ENCODE measurements at places on chromosomes 13 and 19.
A peak's percentile ranks its signal among the peaks of the same experiment; 100 is the strongest.

DNA sequence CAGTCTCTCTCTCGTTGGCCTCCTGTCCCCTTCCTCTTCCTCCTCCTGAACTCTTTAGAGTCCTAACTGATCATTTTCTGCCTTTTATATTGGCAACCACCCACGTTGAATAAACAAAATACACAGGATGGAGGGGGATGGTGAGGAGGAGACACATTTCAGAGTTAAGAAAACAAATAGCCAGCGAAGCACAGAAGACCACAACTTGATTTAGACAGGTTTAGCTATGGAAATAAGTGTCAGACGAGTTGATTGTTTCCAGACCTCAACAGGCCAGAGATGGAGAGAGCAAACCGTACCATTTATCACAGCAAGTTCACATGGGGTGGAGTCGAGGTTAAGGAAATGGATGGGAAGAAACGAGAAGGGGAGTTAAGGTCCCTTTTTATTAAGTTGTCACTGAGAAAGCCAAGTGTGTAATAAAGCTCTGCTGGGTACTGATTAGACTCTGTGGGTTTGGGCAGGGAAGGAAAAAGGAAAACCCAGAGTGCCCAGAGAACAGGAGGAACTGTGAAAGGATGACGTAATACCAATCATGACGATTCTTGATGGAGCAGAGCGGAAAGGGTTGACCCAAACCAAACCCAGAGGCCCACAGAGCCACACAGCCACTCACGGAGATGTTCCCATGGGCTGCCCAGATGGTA lies 11.1 kb upstream of the SERP2 start:
- DNase-seq, result no peak

- DNase-seq, result no peak
These were observed 615.0 kb downstream of the FGF9 start for GRCh38 chr13:22285867-22286266.

DNA sequence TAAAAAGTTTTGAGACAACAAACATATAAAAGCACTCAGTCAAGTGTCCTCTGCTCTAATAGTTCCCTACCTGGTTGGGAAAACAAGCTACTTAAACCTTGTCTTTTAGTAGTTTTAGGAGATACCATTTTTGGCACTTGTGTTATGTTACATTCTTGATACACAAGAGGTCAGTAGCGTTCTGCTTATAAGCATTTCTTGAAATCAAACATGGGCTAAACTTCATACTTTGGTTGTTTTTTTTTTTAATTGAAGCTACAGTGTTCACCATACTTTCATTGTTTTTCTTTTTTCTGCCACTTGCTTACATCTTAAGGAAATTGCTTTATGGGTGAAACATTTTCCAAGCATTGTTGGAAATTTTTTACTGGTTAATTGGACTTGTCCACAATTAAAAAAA lies 12.9 kb downstream of the NHLRC3 start:
- DNase-seq, result no peak

DNA sequence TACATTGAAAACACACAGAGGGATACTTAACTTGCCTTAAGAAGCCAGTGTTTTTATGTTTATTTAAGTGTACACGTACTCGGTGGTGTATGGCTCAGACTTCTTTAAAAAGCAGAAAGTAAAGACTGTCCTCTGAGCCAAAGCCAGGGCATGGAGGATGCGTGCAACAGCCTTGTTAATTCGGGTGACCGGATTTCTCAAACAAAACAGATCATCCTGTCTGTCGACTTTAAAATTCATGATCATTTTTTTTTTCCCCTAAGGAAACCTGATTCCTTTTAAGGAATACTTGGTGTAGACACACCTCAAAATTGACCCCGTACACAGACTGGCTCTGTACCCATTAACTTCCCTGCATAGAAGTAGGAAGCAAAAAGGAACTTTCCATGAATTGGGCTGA lies 124.7 kb upstream of the RNF113B start:
- no peak for DNase-seq

GRCh38 chr19:13155472-13156359 lies 5.5 kb downstream of the IER2 start:
- peak; percentile 64 for DNase-seq

DNA sequence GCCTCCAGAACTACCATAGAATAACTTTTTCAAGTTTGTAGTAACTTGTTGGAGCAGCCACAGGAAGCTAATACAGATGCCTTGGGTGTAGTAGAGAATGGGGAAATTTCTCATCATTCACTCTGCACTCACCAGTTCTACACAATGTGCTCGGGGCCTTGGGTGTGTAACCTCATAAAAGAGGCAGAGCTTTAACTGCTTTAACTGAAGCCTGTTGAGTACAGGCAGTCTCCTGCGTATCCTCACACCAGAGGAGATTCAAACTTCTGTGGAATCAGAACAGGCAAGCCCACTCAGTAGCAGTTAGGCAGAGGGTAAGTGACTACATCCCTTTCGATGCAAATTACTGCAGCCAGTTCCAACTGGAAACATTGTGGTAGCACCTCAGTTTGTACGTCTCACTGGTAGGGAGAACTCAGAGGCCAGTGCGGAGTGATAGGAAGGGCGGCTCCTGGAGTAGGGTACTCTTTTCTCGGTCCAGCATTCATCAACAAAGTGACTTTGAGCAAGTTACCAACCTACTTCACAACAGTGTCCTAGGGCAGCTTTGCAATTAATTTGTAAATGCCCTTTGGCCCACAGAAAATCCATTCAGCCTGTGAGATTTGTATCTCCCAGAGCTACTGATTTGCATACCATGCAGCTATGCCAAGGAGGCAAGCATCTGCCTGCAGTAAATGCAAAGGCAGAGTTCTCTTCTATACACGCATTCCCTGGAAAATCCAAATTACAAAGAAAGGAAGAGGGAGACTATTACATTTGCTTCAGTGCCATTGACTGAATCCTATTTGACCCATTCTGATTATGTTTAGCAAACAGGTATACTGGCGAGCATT lies 904.3 kb downstream of the DIAPH3 start:
- no peak for DNase-seq

DNA sequence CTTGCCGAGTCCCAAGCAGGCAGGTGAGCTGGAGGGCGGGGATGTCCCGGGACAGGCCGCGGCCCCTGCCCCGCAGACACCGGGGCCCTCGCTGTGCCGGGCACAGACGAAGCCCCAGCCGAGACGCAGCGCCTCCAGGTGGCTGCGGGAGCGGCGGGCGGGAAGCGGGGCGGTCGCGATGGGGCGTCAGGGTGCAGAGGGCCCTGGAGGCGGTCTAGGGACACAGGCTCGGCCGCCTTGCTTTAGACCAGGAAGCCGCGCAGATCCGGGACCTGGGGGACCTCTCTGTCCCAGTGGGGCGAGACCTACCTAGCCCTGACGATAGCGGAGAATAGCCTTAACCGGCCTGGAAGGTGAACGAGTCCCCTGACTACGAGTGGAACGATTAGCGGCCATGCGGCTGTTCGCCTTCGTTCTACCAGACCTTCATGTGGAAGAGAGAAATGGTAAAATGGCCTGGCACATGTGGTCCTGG lies 4.2 kb upstream of the ZNF564 start:
- DNase-seq, result no peak

DNA sequence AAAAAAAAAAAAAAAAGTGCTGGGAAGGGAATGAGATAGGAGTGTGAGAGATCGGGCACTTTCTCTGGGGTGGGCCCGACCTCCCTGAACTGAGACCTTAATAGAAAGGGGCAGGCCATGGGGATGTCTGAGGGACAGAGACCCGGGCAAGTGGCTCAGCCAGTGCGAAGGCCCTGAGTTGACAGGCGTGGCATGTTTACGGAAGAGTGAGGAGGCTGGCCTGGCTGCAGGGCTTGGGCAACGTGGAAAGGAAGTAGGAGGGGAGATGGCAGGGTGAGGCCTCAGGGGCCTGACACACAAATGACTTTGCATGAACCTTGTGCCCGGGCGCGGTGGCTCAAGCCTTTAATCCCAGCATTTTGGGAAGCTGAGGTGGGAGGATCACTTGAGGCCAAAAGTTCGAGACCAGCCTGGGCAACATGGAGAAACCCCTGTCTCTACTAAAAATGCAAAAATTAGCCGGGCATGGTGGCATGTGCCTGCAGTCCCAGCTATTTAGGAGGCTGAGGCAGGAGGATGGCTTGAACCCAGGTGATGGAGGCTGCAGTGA lies 13.9 kb downstream of the FCHO1 start:
- no peak for DNase-seq
